HFFc6 (cell line): ENCODE measurements at places on chromosomes 3 and 15. TPM values are rescaled to one million over a fixed set of nuclear protein-coding genes. Genes with fewer than 3 reads are reported as not detected.

- H3K27me3 ChIP-seq: no peaks in the 10 kb centered on the region; the same call in 1 of the 2 replicates
- DNase-seq: no peak
- H3K4me3 ChIP-seq: no peak overlapping the region
- H3K4me1 ChIP-seq: peaks cover 52% of the 10 kb centered on the region
Observed at GRCh38 chr15:38520035-38520434, 44.6 kb downstream of the RASGRP1 start.

GRCh38 chr15:82812994-82813393 lies 3.6 kb downstream of the WHAMM start:
- peaks cover 23% of the 10 kb centered on the region; the same call in 1 of the 2 replicates for H3K36me3 ChIP-seq
- H3K4me3 ChIP-seq: no peak overlapping the region
- H3K27me3 ChIP-seq: no peaks in the 10 kb centered on the region
- DNase-seq: no peak
- peaks cover 30% of the 10 kb centered on the region for H3K4me1 ChIP-seq

DNA sequence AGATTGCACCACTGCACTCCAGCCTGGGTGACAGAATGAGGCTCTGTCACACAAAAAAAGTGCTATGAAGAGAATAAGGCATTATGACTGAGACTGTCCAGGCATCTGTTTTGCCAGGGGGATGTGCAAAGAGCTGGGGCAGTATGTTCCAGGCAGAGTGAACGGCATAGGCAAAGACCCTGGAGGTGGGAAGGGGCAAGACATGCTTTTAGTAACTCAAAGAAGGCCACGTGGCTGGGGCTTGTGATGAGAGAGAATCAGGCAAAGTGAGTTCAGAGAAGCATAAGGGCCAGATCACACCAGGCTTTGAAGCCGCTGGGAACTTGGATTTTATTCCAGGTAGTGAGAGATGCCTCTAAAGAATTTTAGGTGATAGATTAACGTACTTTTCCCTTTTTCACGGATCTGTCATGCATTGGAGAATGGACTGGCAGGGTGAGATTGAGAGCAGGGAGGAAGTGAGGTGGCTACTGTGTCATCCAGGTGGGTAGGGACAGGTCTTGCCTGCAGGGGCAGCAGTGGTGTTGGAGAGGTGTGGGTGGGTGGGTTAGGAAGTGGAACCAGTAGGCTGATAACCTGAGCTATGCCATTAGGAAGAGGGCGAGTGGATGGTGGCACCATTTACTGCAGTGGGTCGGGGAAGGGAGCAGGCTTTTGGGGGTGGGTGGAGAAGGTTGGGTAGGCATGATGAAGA lies 31.7 kb downstream of the ATP2B2 start:
- H3K27me3 ChIP-seq: peaks cover 48% of the 10 kb centered on the region
- no peaks in the 10 kb centered on the region for H3K36me3 ChIP-seq
- no peaks in the 10 kb centered on the region for H3K4me1 ChIP-seq

- H3K36me3 ChIP-seq: no peaks in the 10 kb centered on the region
- no peak overlapping the region for H3K4me3 ChIP-seq
- no peak for DNase-seq
- H3K4me1 ChIP-seq: peaks cover 31% of the 10 kb centered on the region
Observed at GRCh38 chr3:73433079-73433478, 191.7 kb downstream of the PDZRN3 start.

DNA sequence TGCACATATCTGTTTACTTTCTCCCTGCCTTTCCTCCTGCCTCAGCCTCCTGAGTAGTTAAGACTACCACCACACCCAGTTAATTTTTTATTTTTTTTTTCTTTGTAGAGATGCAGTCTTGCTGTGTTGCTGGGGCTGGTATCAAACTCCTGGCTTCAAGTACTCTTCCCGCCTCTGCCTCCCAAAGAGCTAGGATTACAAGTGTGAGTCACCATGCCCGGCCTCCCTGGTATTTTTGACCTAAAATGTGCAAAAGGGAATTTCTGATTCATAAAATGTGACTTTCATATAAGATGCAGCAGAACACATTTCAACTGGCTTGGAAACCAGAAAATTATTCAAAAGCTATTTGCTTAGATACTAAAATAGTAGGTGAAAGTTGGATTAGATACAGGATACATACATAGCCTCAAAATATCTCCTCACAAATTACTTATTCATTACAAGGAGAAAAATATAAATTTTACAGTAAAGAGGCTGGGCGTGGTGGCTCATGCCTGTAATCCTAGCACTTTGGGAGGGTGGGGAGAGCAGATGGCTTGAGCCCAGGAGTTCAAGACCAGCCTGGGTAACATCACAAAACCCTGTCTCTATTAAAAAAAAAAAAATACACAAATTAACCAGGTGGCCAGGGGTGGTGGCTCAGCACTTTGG lies 32.0 kb downstream of the MAP4 start:
- H3K27ac ChIP-seq: peak overlapping the region; percentile 83
- H3K27me3 ChIP-seq: no peaks in the 10 kb centered on the region
- peak; percentile 77 for DNase-seq
- peaks cover 51% of the 10 kb centered on the region for H3K4me1 ChIP-seq
- peaks cover 5% of the 10 kb centered on the region; the same call in 1 of the 2 replicates for H3K36me3 ChIP-seq

- no peaks in the 10 kb centered on the region; the same call in 1 of the 2 replicates for H3K27me3 ChIP-seq
- peaks cover 4% of the 10 kb centered on the region; the same call in 1 of the 2 replicates for H3K4me1 ChIP-seq
- DNase-seq: no peak
- H3K36me3 ChIP-seq: no peaks in the 10 kb centered on the region
- H3K27ac ChIP-seq: no peak overlapping the region
Observed at GRCh38 chr3:35919160-35919559, 279.8 kb downstream of the ARPP21 start.

DNA sequence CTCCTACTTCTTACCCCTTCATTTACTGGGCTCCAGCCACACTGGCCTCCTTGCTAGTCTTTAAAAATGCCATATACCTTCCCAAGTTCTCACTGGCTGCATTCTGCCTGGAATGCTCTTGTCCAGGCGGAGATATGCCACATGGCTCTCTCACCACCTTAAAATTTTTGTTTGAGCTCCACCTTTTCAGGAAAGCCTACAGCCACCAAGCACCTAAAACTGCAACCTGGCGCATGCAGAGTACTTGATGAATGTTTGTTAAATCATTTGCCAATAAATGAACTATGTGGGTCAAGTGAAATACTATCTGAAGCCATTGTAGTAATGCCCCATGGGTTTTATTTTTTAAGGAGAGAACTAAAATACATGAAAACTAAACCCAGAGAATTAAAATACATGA lies 54.3 kb downstream of the GLB1 start:
- H3K36me3 ChIP-seq: peaks cover 14% of the 10 kb centered on the region
- DNase-seq: no peak
- no peak overlapping the region for H3K4me3 ChIP-seq
- H3K4me1 ChIP-seq: no peaks in the 10 kb centered on the region
- H3K27ac ChIP-seq: no peak overlapping the region

- DNase-seq: no peak
- peaks cover 13% of the 10 kb centered on the region for H3K4me1 ChIP-seq
- no peak overlapping the region for H3K4me3 ChIP-seq
- H3K27me3 ChIP-seq: peaks cover 4% of the 10 kb centered on the region; the same call in 1 of the 2 replicates
Observed at GRCh38 chr3:66989860-66990696, 8.0 kb upstream of the KBTBD8 start.

DNA sequence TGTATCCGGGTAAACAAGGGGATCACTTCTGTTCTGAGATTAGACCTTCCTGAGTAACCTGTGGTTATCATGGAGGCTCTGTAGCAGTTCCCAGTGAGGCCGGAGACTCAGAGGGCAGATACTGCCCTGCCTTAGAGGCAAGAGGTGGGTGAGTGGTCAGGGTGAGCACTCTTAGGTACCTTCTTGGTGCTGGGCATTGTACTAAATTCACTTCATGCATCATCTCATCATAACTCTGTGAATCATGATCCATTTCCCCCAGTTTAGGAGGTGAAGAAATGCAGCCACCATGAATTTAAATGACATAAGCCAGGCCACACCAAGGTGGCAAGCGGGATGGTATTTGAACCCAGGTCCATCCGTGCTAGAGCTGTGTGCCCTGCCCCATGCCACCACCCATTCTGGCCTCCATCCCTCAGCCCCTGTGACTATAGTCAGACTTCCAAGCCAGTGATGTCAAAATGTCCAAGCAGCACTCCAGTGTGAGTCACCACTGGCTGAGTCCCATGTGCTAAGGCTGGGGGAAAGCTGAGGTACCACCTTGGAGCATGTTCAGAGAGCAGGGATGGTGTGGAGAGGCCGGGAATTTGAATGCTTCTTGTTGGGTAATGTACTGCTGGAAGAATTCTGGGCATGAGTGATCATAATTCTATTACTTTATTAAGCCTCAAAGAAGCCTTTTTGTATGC lies 88.8 kb downstream of the EPHB1 start:
- H3K36me3 ChIP-seq: no peaks in the 10 kb centered on the region
- peaks cover 16% of the 10 kb centered on the region for H3K4me1 ChIP-seq
- DNase-seq: peak; percentile 13
- H3K4me3 ChIP-seq: no peak overlapping the region
- no peaks in the 10 kb centered on the region for H3K27me3 ChIP-seq

GRCh38 chr3:8822141-8822540 lies 52.7 kb upstream of the OXTR start:
- H3K36me3 ChIP-seq: peaks cover 67% of the 10 kb centered on the region
- DNase-seq: peak; percentile 83
- peak overlapping the region; percentile 62 for H3K27ac ChIP-seq

DNA sequence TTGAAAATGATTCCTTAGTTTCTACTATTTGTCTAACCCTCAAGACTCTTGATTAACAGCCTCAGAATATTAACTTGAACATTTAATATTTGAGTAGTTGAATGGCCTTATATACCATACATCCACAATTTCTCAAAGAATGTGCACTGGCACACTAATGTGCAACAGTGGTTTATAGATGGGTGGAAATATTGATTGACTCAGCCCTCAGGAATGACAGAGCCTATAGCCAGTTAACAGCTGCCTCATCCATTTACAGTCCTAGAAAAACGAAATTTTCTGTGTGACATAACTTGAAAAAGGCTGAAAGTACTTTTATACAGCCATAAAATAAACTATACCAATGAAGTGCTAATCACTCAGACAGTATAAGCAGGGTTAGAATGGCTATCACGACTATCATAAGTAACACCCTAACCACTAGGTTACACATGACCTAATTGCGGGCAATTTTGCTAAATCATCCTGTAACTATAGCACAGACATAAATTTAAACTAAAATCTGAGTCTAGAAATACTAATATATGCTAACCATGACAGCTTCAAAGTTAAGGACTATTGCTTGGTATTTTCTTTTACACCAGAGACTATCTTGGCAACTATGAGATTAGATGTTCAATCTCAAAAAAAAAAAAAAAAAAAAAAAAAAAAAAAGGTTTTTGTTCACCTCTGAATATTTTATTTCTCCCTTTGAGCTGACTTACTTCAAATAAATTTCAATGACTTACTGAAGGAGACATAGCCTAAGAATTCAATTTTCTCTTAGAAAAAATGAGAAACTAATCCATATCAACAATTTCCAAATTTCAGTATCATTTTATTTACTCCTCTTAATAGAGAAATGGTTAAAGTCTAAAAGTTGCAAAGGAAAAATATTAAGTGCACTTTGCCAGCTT lies 9.3 kb downstream of the SECISBP2L start:
- H3K27ac ChIP-seq: peak overlapping the region; percentile 72
- peaks cover 10% of the 10 kb centered on the region; the same call in 1 of the 2 replicates for H3K36me3 ChIP-seq
- H3K4me1 ChIP-seq: peaks cover 61% of the 10 kb centered on the region
- H3K27me3 ChIP-seq: no peaks in the 10 kb centered on the region

- H3K27ac ChIP-seq: no peak overlapping the region
- no peaks in the 10 kb centered on the region for H3K27me3 ChIP-seq
- no peaks in the 10 kb centered on the region for H3K36me3 ChIP-seq
- H3K4me3 ChIP-seq: no peak overlapping the region
- peaks cover 5% of the 10 kb centered on the region for H3K4me1 ChIP-seq
Observed at GRCh38 chr3:108029466-108029865, 61.4 kb downstream of the CD47 start.

DNA sequence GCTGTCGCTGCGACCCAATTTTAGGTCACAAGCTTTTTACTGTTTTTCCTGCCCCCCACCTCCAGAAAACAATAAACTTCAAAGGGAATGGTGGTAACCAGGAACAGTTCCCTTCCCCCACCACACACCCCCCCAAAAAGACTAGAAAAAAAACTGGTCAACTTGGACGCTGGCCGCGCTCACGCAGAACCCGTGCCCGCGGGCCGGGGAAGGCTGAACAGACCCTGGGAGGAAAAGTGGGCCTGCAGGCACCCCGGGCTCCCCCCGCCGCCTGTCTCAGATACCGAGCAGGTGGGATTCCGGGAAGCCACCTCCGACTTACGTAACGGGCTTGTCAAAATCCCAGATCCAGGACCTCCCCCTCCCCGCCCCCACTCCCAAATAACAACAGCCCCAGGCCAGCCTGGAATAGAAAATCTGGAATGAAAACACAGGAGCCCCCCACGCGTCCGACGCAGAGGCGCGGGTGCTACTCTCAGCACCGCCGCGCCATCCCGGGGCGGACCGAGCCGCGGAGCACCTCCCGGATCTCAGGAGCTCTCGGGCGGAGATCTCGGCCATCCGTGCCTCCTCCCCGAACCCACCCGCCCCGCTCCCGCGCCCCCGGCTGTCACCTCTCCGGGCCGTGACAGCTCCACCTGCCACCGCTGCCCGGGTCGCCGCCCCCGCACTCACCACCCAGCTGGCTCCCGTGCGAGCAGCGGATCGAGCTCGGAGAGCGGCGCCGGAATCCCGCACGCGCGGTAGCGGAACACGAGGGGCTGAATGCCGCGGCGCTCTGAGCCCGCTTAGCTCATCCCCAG lies 557 bp downstream of the DENND4A start:
- peaks cover 59% of the 10 kb centered on the region for H3K4me1 ChIP-seq
- peak overlapping the region; percentile 95 for H3K4me3 ChIP-seq
- H3K27me3 ChIP-seq: peaks cover 2% of the 10 kb centered on the region; the same call in 1 of the 2 replicates
- peak overlapping the region; percentile 99 for H3K27ac ChIP-seq

DNA sequence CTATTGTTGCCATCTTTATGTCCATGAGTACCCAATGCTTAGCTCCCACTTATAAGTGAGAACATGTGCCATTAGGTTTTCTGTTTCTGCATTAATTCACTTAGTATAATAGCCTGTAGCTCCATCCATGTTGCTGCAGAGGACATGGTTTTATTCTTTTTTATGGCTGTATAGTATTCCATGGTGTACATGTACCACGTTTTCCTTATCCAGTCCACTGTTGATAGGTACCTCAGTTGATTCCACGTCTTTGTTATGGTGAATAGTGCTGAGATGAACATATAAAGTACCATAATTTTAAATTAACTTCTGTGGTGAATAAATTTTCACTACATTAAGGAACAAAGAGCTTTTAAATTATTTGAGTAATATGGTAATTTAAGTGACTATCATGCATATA lies 150.4 kb upstream of the BFSP2 start:
- no peak for DNase-seq
- H3K36me3 ChIP-seq: no peaks in the 10 kb centered on the region
- no peaks in the 10 kb centered on the region for H3K4me1 ChIP-seq
- H3K27ac ChIP-seq: no peak overlapping the region
- H3K27me3 ChIP-seq: peaks cover 7% of the 10 kb centered on the region; the same call in 1 of the 2 replicates

The CCDC66 gene
- 9.0 to 9.8 TPM (median 9.3 TPM) in 3 replicates for total RNA-seq

The TTLL13 gene
- total RNA-seq: not detected in 3 replicates

The PIK3CB gene
- 12.7 to 15.8 TPM (median 15.6 TPM) in 3 replicates for total RNA-seq

The MUC20 gene
- total RNA-seq: not detected in 3 replicates

The OSBPL10 gene
- total RNA-seq: 8.8 to 11.2 TPM (median 9.6 TPM) in 3 replicates

The CPLX3 gene
- not detected in 3 replicates for total RNA-seq

The DUSP7 gene
- 31.9 to 43.3 TPM (median 39.0 TPM) in 3 replicates for total RNA-seq

The THRB gene
- total RNA-seq: not detected in 3 replicates

The AADACL2 gene
- total RNA-seq: not detected in 3 replicates
